ENCODE measurements at places on chromosomes 13 and 19. TPM values are rescaled to one million over a fixed set of nuclear protein-coding genes. Genes with fewer than 3 reads are reported as not detected.

OVOL3 gene
- total RNA-seq, result not detected

ZNF99 gene
- not detected for total RNA-seq

DNA sequence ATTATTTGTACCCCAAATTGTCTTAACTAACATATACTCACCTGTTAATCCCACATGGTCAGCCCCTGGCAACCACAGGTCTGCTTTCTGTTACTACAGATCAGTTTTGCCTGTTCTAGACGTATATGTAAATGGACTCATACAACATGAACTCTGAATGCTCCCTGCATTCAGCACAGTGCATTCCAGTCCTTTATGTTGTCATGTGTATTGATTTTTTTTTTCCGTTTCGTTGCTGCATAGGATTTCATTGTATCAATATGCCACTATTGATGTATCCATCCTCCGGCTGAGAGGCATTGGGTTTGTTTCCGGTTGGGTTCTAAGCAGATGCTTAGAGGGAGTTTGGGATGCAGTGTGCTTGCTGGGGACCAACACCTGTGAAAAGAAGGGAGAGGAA lies 36.1 kb upstream of the TNFRSF19 start:
- H3K36me3 ChIP-seq, result no peaks in the 10 kb centered on the region
- no peak overlapping the region for H3K4me3 ChIP-seq
- H3K4me1 ChIP-seq, result no peaks in the 10 kb centered on the region
- H3K27ac ChIP-seq, result no peak overlapping the region
- no peak for DNase-seq

DCT gene
- not detected for total RNA-seq

ZNF728 gene
- total RNA-seq, result 0.57 TPM

Data from Peyer's patch (tissue), 4 donors.